Bone marrow (tissue), 2 donors: ENCODE measurements at places on chromosomes 2 and 18.

DNA sequence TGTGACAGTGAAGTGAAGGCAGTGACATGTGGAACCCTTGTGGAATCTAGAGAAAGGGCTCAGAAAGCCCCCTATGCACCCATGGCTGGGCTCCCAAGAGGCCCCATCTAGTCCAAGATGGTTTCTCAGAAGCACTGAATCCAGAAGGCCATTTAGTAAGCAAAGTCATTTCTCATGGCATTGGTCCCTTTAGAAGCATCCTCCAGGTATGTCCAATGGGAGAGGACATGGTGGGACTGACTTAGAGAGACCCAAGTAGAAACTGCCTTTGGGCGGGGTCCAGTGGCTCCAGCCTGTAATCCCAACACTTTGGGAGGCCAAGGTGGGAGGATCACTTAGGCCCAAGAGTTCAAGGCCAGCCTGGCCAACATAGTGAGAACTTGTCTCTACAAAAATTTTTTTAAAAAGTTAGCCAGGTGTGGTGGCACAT lies 72.5 kb upstream of the RMDN2 start:
- DNase-seq = no peak

DNA sequence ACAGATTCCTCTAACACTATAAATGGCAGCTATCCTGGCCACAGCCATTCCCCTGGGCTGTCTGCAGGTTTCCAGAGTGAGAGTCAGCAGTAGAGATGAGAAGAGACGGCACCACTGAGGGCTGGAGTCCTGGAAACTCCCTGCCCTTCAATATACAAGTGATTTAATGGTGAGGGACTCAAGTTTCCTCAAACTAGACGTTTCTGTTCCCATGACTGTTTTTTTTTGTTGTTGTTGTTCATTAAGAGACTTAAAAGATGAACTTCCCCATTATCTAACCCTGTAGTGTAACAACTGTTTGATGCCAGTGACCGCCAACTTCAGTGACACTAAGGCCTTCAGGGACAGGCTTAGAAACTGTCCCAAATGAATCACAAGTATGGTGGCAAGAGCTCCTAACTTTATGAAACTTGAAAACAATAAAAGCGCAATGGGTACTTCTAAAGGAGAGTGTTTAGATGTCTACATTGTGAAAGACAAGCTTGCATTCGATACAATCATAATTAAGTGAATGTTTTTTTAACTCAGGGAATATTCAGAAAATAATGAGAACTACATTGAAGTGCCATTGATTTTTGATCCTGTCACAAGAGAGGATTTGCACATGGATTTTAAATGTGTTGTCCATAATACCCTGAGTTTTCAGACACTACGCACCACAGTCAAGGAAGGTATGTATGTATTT lies 34.0 kb downstream of the IL1R2 start:
- DNase-seq = no peak

- no peak for DNase-seq
Observed at GRCh38 chr2:142879151-142879550, 1.7 kb downstream of the KYNU start.

- DNase-seq = no peak
Observed at GRCh38 chr2:32248299-32248698, 16.4 kb downstream of the NLRC4 start.

DNA sequence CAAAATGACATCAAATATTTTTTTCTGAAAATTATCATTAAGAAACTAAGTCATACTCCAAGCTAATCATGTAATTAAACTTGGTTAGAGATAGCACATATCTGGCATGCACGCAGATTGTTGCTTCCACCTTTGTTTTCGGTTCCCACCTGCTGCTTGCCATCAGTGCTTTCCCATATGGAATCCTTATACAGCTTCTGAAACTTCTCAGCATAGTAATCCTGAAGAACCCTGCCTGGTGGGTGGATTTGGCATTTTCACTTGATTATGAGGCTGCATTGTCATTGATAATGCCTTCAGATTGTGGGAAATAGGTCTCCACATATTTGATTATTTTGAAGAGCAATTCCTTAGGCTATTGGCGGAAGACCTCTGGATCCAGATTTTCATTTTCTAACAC lies 47.5 kb downstream of the ZC3H6 start:
- no peak for DNase-seq

- no peak for DNase-seq
Observed at GRCh38 chr2:8520791-8521344, 161.0 kb upstream of the ID2 start.

- no peak for DNase-seq
Observed at GRCh38 chr2:231918501-231919330, 7.5 kb downstream of the NPPC start.

DNA sequence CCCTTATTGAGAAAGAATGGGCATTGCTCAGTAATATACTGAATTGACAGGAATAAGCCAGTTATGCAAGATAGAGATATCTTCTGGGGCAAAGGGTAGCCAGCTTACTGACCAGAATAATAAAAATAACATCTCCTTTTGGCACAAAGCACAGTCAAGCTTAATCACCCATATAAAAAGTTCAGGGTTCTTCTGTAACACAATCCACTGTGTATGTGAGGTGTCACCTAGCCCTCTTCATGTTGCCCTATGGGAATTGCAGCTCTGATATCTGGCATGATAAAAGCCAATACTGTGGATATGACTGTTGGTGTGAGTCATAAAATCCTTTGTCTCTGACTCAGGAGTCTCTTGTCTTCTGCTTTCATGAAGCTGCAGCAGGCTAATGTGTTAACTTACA lies 90.8 kb downstream of the DSEL start:
- DNase-seq = no peak

DNA sequence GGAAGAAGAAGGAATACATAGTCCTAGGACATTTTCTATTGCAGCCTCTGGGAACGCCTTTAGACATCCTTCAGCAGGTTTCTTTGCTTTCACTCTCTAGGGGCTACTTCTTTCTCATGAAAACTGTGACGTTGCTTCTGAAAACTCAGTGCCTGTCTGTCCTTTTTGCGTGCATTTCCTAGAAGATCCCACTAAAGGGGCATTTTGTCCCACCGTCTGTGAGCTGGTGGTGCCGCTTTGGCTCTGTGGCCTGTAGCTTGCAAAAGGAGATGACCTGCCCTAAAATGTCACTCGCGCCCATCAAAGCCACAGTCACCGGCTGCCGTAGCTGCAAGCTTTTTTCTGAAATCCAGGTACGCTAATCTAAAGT lies 579 bp downstream of the STAT4 start:
- peak; percentile 38 for DNase-seq

GRCh38 chr2:159506764-159507440 lies 109.4 kb downstream of the BAZ2B start:
- no peak for DNase-seq

DNA sequence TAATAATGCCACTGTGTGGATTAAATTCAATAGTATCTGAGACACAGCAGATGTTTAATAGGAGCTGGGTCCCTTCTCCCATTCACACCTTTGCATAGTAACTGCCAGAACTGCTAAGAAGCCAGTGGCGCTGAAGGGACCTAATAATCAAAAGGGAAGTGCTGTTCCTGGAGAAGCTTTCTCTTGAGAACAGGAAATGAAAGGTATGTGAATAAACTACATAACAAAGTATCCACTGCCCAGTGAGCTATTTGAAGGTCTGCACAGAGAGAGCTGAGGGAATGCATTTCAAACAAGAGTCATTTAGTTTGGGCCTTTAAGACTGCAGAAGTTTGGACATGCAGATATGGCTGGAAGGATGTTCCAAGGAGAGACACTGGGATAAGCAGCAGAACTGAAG lies 56.1 kb upstream of the KIDINS220 start:
- no peak for DNase-seq

DNA sequence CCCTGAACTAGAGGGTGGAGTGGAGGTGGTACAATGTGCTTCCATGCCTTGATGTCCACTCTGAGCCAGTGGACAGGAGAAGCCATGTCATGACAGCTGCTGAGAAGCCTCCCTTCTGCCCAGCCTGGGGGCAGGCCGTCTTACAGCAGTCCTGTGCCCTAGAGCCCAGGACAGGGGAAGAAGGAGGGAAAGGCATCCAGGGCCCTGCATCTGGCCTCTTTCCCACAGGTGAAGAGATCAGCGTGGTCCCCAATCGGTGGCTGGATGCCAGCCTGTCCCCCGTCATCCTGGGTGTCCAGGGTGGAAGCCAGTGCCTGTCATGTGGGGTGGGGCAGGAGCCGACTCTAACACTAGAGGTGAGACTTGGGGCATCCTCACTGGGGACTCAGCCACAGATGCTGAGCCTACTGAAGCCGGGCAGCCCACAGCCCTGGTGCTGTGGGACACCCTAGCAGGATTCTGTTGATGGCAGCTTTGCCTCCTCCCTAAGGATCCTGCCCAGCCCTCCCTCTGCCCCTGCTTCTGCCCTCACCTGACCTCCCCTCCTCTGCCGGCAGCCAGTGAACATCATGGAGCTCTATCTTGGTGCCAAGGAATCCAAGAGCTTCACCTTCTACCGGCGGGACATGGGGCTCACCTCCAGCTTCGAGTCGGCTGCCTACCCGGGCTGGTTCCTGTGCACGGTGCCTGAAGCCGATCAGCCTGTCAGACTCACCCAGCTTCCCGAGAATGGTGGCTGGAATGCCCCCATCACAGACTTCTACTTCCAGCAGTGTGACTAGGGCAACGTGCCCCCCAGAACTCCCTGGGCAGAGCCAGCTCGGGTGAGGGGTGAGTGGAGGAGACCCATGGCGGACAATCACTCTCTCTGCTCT lies 3.1 kb downstream of the IL36RN start:
- no peak for DNase-seq

GRCh38 chr2:15812187-15812780 lies 128.1 kb upstream of the MYCN start:
- DNase-seq = no peak

- DNase-seq = no peak
Observed at GRCh38 chr18:4241090-4241617, 214.0 kb downstream of the DLGAP1 start.

DNA sequence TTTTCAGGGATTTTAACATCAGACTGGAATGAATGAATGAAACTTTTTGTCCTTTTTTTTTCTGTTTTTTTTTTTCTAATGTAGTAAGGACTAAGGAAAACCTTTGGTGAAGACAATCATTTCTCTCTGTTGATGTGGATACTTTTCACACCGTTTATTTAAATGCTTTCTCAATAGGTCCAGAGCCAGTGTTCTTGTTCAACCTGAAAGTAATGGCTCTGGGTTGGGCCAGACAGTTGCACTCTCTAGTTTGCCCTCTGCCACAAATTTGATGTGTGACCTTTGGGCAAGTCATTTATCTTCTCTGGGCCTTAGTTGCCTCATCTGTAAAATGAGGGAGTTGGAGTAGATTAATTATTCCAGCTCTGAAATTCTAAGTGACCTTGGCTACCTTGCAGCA lies 53.4 kb downstream of the SMAD4 start:
- DNase-seq = no peak

DNA sequence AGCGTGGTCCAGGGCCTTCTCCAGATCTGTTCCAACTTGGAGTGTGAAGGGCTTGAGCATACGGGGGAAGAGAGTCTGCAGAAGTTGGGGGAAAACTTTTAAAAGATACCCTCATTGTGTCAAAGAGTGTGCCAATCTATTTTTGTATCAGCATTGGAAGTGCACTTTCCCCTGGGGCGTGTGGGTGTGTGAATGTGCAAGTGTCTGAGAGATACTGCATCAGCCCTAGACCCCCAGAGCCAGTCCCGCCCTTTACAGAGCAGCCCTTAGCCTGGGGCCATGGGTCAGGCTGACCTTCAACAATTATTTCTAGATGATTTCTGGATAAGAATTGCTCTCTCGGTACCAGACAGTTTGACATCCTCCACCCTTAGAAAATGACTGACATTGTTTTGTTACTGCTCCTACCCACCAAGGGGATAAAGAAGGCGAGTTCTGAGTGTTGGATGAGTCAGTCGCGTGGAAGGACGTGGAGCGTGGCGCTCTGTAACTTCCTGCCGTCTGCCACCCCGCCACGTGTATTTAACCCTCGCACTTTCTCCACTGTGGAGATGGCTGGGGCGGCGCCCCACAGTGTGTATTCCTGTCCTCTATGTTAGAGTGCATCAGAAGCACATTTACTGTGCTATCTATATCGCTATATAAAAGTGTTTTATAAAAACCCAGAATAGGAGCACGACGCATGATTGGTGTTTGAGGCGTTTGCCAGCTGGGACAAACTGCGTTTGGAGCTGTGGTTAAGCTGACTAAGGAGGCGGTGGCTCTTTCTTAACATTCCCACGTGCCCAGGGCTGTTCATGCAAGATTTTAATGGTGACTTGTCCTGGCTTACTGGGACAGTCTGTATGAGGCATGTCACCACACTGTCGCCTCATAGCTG lies 122.6 kb downstream of the CABLES1 start:
- DNase-seq = peak; percentile 13

DNA sequence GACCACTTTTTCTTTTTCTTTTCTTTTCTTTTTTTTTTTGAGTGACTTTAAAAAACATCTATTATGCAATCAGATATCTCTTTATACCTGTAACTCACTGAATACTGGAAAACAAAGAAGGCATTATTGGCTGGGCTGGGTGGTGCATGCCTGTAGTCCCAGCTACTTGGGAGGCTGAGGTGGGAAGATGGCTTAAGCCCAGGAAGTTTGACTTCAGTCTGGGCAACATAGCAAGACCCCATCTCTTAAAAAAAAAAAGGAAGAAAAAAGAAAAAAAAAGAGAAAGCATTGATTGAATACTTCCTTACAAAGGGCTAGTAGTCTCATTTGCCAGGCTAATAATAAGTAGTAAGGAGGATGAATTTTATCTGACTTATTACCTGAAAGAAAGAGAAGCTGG lies 2.7 kb upstream of the MTCL1 start:
- DNase-seq = no peak

DNA sequence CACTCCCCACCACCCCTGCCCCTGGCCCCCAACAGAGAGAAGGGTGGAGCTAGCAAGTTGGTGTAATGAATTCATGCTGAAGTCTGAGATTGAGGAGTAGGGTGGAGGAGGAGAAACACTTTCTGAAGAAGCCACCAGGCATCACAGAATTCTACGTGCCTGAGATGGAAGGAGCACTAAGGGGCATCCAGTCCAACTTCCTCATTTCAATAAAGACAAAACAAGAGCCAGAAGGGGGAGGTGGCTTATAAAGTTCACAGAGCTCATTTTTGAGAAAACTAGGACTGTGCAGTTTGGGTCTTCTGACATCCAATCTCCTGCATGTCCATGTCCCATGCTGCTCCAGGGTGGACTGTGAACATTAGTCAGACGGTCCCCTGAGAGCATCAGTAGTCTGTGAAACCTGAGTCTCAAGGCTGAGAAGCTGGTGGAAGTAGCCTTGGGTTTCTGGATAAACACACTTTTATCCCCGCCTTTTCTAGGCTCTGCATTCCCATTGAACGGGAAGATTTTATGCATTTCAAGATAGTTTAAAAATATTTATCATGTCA lies 77.7 kb downstream of the TRIM43 start:
- DNase-seq = no peak

DNA sequence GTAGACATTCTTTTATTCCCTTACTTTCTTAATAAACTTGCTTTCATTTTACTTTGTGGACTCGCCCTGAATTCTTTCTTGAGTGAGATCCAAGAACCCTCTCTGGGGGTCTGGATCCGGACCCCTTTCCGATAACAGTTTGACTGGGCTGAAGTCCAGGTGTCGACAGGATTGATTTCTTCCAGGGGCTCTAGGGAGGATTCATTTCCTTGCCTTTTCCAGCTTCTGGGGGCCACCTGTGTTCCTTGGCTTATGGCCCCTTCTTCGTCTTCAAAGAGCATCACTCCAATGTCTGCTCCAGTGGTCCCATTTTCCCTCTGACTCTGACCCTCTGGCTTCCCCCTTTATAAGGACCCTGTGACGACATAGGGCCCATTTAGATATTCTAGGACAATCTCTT lies 67.5 kb downstream of the COPS8 start:
- no peak for DNase-seq
